Urinary bladder (tissue), 4 donors: ENCODE measurements at places on chromosomes 6 and 20.
A peak's percentile ranks its signal among the peaks of the same experiment; 100 is the strongest.

- DNase-seq, result no peak
Measured at GRCh38 chr6:70292193-70292592, 10.7 kb downstream of the COL9A1 start.

DNA sequence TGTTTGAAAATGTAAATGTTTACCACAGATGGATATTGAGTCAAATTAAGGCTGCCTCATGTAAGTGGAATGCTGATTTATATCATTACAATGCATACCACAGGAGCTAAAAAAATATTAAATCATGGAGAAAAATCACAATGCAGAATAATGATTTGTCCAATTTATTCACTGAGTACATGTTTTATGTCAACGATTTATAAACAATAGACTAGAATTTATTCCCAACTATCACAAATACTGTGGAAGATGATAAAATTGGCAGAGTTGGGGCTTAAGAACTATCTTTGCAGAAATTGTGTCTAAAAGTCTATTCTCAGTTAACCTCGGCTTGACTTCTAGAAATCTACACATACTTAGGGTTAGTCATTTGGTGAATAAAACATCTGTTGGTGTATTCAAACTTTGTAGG, 472.1 kb upstream of the MARCKS start:
- no peak for DNase-seq

GRCh38 chr20:59781226-59781625, 152.2 kb downstream of the SYCP2 start:
- DNase-seq, result no peak

DNA sequence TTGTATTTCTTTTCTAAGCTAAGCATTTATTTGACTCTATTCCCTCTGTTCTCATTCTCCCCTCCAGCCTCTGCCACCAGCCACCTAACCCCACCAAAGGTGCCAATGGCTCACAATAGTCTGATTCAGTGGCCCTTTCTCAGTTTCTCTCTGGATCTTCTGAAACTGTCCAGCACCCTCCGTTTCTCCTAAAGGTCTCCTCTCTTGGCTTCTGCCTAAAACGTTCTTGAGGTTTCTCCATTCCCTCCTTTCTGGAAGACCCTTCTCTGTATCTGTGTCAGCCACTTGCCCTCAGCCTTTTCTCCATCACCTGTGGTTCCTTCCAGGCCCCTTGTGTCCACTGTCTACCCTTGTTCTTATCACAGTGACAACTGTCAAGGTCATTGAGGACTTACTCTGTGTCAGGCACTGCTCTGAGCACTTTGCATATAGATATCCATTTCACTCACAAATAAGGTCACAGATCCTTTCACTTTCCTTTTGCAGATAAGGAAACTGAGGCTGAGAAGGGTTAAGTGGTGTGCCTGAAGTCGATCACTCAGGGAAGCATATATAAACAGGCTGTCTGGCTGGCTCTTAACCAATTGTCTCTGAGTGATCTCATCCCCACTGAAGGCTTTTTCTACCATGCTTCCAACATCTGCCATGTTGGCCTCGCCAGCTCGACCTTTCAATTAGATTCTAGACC, 48.1 kb downstream of the FOXA2 start:
- DNase-seq, result no peak

DNA sequence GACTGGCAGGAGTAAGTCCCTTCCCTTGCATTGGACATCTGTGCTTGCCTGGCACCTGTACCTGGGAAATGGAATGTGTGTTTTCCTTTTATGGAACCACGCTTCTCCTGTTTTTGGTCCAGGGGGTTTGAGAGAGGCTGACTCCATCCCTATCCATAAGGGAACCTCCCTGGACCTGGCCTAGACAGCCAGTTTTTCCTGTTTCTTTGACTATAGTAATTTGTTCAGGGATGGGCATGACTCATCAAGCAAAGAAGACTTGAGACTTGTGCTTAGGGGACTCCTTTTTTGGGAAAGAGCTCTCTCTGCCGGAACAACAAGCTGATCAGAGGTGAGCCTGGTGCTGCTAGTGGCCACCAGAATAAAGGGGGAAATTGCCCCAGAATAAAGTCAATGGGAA, 393.8 kb downstream of the CDH26 start:
- no peak for DNase-seq

- no peak for DNase-seq
Measured at GRCh38 chr6:15804164-15805154, 141.6 kb upstream of the DTNBP1 start.

GRCh38 chr20:50306478-50307423, 116.1 kb downstream of the CEBPB start:
- no peak for DNase-seq

DNA sequence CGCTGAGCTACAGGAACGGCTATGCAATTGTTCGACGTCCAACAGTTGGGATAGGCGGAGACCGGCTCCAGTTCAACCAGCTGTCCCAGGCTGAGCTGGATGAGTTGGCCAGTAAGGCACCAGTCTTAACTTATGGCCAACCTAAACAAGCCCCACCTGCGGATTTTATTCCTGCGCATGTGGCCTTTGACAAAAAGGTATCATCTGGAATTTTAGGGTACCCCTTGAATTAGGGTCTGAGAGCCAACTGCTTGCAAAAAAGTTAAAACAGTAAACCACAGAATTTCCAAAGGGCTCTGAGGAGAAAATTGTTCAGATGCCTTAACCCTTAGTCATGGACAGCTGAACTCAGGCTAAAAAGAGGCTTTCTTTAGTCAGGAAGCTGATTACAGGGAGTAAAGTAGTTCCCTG, 3.8 kb downstream of the EFHC1 start:
- no peak for DNase-seq

- DNase-seq, result no peak
Measured at GRCh38 chr6:107421696-107422256, 37.6 kb downstream of the PDSS2 start.

DNA sequence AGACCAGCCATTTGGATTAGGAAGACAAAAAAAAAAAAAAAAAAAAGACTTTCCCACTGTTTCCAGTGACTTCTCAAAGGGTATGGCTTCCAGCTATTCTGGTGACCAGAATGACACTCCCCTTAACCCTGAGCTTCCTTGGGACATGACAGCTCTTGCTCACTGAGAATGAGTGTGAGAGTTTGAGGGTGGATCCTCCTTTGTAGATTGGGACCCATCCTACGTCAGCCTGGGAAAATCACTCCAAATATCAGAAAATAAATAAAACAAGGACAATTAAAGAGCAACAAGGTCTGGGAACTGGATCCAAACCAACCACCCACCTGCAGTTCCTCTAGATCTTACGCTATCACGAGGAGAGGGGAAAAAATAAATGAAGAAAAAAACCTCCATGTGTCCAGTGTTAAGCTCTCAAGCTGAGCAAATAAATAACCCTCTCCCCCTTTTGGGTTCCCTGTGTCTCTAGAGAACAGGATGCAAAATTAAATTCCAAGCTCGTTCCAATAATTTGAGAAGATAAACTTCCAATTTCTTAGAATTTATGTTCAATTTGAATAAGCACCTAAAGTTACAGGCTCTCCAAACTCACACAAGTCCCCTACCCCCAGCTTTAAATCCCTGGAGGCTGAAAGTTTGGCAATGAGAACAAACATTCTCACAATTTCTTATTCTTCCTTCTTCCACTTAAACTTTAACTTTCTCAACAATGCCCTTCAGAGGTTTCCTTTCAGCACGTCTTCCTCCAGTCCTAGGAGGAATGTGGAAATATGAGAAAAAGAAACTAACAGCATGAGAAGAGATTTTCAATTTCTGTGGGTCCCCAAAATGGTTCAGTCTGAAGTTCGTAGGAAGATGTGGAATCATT, 170.2 kb downstream of the MTFR2 start:
- no peak for DNase-seq

DNA sequence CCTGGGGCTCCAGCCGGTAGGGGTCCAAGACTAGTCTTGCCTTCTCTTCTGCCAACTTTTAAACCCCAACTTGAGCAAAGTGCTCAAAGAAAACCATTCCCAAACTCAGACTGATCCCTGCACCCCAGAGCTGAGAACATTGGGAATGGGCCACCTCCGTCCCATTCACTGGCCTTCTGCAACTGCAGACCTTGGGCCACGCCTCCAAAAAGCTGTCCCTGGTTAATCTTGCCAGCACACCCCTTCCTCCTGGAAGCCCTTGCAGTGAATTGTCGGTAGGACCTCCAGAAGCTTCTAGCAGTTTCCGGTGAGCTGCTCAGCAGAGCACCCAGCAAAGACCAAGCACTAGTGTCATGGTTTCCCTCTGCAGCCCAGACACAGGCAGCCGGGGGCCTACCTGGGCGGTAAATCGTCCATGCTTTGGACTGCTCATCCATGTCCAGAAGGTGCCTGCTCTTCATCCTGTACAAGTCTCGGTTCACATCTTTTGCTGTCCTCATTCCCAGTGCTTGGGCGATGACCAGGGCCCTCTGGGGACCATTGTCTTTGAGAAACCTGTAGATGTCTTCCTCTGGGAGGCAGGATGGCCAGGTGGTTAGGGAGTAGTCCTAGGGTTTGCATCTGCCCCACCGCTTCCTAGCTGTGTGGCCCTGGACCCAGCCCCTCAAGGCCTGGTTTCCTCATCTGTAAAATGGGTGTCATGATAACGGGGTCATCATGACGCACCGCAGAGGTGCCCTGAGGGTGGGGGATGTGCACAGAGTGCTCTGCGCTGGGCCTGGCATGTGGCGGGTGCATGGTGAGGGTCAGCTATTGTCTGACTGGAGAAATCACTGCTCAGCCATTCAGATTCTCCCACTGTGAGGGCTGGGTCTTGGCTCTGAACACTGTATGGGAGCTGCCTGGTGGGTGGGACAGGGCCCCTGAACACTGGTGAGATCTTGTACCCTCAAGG, 5.5 kb downstream of the ZBP1 start:
- no peak for DNase-seq

- no peak for DNase-seq
Measured at GRCh38 chr20:35680452-35681183, 15.9 kb upstream of the CPNE1 start.

DNA sequence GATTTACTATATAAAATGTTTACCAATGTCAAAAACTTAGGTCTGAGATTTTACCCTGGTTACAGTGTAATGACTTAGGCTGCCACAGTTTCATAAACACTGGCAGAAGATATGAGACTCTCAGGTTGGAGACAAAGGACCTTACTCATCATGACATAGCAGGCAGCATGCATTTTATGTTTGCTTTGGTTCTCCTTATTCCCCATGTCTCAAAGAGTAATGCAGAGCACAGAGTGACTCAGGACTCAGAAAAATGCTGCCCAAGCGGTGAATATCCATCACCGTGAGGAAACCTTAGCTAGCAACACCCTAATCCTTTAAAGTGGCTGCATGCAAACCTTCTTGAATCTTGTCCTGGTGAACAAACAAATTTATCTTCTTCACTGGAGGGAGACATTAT, 112.1 kb upstream of the EYS start:
- no peak for DNase-seq

GRCh38 chr20:33704197-33704924, 15.7 kb downstream of the PXMP4 start:
- DNase-seq, result no peak

GRCh38 chr6:138104618-138105213, 2.5 kb downstream of the PERP start:
- DNase-seq, result no peak

DNA sequence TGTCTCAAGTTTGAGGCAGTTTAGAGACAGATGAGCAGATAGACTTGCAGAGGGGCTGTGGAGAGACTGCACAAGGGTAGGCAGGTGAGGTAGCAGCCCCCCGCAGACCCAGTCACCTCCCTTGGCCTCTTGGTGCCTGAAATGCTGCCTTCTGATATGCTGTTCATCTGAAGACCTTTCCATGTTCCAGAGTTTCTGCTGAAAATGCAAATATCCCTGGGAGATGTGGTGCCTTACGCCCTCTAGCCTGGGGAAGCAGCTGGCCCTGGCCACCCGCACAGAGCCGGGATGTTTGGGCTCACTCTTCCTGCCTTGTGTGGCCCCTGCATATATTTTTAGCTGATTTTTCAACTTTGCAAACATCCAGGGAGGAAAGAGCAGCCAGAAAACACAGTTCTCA, 51.4 kb downstream of the TMEM242 start:
- no peak for DNase-seq

DNA sequence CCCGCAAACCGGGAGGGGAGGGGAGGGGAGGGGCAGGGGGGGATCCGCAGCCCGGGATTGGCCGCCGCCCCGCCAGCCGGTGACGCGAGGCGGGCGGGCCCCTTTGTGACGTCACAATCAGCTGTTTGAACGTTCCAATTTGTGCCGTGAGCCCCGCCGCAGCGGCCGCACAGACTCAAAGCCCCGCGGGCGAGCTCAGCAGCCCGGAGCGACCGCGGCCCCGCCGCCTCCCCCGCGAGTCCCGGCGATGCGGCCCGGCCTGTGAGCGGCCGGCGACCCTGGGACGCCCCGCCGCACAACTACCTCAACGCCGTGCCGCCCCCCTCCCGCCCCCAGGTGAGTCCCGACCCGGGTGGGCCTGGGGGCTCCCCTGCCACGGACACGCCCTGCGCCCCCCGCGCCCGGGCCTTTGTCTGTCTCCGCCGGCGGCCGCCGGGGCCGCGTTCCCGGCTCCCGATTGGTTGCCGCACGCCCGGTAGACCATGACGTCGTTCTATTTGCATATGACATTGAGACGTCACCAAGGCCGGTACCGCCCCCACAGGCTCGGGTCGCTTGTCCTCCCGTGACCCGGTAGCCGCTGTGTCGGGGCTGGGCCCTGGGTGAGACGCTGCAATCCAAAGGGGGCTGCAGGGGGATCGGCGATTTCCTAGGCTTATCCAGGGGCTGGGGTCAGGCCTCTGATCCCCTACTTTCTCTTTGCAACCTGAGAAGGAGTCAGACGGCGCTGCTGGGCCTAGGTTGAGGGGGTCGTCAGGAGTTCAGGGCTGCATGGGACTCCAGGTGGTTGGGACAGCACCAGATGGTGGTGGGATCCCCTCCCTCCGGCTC, at the start of gene TP53INP2:
TP53INP2 (plus strand) TSS at position 168 of the 831 bp plus-strand sequence. CDS start 4,396 bp downstream, outside the sequence.
- peak; percentile 58 for DNase-seq

DNA sequence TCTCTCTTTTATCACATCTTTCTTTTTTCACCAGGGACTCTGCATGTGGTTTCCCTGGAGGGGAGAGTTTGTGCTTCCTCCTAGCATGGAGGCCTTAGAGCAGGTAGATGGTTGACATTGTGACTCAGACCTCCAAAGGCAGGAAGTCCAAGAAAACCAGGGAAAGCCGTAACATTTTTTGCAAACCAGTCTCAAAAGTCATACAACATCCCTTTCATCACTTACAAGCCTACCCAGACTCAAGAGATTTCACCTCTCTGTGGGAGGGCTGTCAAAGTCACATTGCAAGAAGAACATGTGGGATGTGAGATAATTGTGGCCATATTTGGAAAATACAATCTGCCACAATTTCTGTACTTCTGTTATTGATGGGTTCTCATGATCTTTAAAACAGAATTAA, 46.2 kb downstream of the SNRNP48 start:
- DNase-seq, result no peak

GRCh38 chr20:53579581-53580375, 13.9 kb downstream of the ZNF217 start:
- no peak for DNase-seq

GRCh38 chr6:150090328-150090727, 21.4 kb upstream of the ULBP3 start:
- DNase-seq, result no peak
